NCI-H524 (cell line): ENCODE measurements at places on chromosomes 6 and 20.
A peak's percentile ranks its signal among the peaks of the same experiment; 100 is the strongest.

- DNase-seq: no peak
Measured at GRCh38 chr6:33783781-33784520, 5.0 kb downstream of the LEMD2 start.

- peak; percentile 41 for DNase-seq
Measured at GRCh38 chr6:158643836-158644230, 710 bp downstream of the DYNLT1 start.

- DNase-seq: no peak
Measured at GRCh38 chr20:23152308-23152892, 66.3 kb upstream of the CD93 start.

DNA sequence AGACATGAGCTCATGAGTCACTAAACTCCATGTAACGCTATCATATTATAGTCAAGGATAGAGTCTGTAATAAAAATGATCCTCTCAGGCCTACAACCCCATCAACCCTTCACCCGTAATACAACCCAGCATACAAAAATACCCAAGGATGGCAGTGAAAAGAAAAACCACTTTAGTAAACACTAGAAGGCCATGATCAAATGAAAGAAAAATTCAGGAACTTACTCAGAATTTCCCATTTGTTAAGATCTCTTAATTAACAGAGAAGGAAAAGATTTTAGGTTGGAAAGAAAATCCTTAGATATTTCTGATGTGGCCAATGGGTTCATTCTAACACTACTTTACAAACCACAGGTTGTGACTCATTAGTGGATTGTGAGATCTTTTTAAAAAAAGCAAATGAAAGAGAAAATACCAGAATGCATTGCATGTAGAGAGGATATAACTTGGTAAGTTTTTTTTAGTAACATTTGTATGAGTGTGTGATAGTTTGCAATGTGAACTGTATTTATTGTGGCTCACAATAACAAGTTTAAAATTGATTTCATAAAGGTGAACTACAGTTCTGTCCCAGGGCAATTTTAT lies 8.0 kb upstream of the UBE2J1 start:
- no peak for DNase-seq

DNA sequence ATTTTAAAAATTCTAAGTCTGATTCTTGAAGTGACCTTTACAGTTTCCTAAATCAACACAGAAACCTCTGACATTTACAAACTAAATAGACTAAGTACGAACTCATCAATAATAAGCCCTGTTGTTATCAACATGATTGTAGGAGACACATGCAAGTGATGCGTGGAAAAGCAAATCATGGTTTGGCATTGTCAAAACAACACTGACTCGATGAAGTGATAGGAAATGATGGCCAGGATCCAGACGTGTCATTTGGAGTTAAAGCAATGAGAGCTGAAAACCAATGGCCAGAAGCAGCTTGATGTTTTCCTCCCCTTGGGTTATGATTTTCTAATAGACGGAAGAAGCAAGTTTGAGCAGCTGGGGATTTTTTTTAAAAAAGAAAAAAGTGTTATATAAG lies 117.4 kb upstream of the FAM184A start:
- DNase-seq: no peak

GRCh38 chr6:144149558-144149893 lies 791 bp upstream of the STX11 start:
- no peak for DNase-seq
